ENCODE measurements at places on chromosomes 1 and 21.

DNA sequence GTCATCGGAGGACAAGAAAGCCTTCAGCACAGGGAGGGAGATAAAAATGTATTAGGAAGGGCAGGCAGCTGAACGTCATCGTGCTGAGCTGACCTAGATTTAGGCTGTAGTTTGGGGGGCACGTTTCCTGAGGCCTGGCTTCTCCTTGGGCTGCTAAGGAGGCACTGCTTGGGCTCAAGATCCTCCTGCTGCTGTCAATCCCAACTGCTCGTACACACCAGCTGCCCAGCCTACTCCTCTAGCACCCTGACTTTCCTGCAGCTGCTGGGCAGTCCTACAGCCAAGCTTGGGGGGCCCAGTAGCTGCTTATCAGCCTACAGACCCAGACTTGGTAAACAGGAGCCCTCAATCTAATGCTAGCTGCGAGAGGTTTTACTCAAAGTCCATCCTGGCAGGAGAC lies 6.2 kb downstream of the TMEM35B start:
- DNase-seq, result no peak

GRCh38 chr1:150615346-150616201 lies 13.8 kb downstream of the ENSA start:
- DNase-seq, result peak; percentile 13

- no peak for DNase-seq
These were observed 1491.8 kb downstream of the NCAM2 start for GRCh38 chr21:22490049-22490448.

GRCh38 chr1:167440776-167441175 lies 77.6 kb downstream of the CD247 start:
- no peak for DNase-seq

DNA sequence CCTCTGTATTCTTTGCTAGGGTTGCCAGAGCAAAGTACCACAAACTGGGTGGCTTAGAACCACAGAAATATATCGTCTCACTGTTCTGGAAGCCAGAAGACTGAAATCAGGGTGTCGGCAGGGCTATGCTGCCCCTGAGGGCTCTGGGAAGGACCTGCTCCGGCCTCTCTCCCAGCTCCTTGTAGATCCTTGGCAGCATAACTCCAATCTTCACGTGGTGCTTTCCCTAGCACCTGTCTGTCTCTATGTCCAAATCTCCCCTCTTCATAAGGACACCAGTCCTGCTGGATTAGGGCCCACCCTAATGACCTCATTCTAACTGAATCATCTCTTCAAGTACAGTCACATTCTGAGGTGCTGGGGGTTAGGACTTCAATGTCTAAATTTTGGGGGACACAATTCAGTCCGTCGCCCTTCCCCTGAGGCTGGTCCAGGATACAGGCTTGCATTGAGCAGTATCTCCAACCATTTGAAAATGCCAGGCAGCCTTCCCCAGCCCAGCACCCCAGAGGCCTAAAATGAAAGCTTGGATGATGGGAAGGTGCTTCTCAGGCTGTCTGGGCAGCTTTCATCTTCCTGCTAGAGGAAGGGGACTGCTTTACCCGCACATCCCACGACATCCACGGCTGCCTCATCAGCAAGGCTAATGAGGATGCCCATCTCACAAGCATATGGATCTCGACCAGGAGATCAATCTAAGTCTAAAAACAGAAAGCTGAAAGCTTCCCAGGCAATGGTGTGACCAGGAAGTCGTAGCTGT lies 24.7 kb downstream of the TRIM67 start:
- DNase-seq, result no peak

- DNase-seq, result no peak
These were observed 29.1 kb upstream of the SRP9 start for GRCh38 chr1:225748529-225748928.

DNA sequence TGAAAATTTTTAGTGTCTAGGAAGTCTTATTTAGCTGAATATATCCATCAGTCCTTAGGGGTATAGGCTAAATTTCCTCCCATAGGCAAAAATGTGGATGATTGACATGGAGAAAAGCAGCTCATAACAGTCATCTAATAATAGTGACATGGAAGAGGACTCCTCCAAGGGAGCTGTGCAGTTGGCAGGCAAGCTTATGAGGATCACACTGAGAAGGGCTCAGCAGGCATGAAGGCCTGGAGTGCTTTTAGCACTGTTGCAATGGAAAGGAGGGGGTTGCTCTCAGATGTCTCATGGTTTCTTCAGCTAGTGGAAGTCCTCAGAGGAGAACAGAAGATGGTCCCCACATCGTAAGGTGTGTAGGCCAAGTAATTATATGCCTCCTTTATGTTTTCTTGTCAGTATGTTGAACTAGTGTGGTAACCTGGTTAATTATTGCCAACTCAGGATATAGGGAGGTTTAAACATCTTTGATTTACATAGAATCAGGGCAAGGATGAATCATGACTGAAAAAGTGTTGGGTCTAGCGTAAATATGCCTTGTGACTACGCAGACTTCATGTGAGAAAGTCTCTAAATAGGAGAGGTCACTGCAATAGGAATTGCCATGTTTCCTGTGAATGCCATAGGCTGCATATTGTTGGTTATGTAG lies 18.9 kb downstream of the VN1R5 start:
- DNase-seq, result no peak

DNA sequence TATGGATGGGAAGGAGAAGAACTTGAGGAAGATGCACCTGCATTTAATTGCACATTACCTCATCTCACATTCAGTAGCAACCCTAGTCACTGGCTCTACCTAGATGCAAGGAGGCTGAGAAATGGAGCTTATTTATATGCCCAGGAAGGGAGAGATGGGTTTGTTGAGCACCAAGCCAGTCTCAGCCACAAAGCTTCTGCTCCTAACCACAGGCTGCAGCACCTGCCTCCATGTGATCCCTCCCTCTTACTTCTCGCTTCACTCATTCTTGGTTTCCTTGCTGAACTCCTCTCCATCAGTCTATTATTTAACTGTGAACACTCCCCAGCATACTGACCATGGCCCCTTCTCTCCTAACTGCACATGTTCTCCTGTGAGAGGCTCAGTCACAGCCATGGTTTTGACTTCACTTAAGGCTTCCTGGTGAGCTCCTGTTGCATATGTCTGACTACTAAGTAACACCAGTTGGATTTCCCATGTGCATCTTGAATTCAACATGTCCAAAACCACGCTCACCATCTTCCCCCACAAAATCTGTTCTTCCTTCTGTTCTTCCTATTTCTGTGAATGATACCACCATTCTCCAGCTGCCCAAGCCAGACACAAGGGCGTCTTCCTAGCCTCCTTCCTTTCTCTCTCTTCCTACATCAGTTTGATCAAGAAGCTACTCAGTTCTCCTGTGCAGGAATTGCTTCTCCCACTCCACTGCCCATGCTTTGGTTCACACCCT lies 139.8 kb downstream of the AK5 start:
- no peak for DNase-seq

- no peak for DNase-seq
These were observed 390.1 kb downstream of the PCP4 start for GRCh38 chr21:40257342-40257741.

GRCh38 chr1:116477429-116477828 lies 93.4 kb downstream of the CD58 start:
- DNase-seq, result no peak

DNA sequence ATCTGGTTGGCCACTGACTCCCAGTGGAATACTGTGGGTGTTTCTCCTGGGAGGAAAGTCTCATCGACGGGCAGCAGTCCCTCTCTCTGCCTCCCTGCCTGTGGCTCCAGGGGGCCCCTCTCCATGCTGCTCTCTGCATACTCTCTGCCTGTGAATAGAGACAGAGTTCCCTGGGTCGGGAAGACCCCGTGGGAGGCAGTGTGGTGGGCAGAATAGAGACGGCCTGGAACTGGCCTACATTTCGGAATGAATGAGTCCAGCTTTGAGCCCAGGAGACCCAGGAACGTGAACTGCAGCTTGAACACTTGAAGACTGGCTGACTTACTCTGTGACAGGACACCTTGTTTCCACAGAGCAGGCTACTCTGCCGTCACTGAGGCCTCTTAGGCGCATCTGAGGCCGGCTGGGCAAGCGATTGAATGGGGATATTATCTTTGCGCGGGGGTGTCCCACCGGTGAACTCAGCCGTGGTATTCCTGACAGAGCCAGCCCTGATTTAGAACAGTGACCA lies 64.0 kb downstream of the KIF21B start:
- no peak for DNase-seq

DNA sequence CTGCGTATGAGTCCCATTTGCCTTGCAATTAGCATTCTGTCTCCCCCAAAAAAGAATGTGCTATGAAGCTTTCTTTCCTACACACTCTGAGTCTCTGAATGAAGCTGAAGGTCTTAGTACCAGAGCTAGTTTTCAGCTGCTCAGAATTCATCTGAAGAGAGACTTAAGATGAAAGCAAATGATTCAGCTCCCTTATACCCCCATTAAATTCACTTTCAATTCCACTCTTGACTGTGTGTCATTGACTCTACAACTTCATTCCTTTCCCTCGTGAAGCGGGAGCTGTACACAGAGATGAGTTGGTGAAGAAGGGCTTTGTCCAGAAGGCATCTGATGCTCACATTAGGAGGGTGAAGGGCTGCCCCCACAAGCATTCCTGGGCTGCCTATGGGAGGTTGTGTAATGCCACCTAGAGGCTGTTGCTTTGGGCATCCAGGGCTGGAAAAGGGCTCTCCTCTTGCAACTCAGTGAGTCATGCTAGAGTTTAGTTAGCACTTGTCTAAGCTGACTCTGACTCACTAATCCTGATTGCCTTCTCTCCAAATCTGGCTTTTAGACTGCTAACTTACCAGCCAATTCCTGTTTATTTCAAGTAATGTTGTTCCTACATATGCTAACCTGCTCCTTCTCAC lies 1.8 kb downstream of the SPRR1B start:
- peak; percentile 40 for DNase-seq
